Astrocyte (in vitro differentiated cells and primary cell): ENCODE measurements at places on chromosomes 1 and 21. TPM values are rescaled to one million over a fixed set of nuclear protein-coding genes. Genes with fewer than 3 reads are reported as not detected.

DNA sequence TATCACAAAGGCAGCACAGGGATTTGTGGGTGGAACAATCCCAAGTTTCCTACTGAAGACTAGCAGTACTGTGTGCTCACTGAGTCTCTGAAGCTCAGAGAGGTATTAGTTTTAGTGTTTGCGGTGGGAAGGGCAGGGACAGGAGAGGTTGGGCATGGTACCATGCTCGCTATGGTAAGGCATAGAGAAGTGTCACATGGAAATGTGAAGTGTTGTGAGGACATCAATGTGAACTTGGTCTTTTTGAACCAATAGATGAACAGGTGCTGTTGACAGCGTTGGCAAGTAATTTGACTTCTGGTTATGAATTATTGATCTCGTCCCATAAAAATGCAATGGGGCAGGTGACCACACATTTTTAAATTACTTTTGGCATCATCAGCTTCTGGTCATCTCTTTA is 55.8 kb upstream of the ADAMTS1 start:
- H3K4me3 ChIP-seq = no peak overlapping the region
- H3K27me3 ChIP-seq = no peaks in the 10 kb centered on the region
- no peaks in the 10 kb centered on the region for H3K36me3 ChIP-seq

GRCh38 chr1:20974069-20974468 is 187.0 kb upstream of the HP1BP3 start:
- peaks cover 19% of the 10 kb centered on the region for H3K36me3 ChIP-seq
- DNase-seq = peak; percentile 41
- no peaks in the 10 kb centered on the region for H3K27me3 ChIP-seq
- H3K4me1 ChIP-seq = no peaks in the 10 kb centered on the region
- no peak overlapping the region for H3K4me3 ChIP-seq

DNA sequence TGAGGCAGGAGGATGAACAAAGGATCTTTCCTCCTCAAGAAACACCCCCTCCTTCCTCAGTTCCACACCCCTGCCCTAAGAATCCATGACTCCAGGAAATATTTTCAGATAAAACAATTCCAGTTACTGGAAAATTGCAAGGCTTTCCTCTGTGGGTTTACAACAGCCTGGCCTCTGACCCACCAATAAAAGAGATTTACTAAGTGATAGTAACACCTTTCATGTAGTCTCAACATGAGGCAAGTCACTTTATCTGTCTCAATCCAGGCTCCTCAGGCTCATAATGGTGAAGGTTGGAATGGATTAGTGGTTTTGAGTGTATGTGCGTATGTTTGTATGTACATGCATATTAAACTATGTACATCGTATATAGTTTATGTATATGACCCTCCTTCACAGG is 71.4 kb upstream of the PPP2R5A start:
- no peaks in the 10 kb centered on the region for H3K27me3 ChIP-seq
- no peak overlapping the region for H3K27ac ChIP-seq
- H3K4me1 ChIP-seq = peaks cover 3% of the 10 kb centered on the region
- no peaks in the 10 kb centered on the region for H3K36me3 ChIP-seq
- DNase-seq = no peak

- H3K36me3 ChIP-seq = peaks cover 6% of the 10 kb centered on the region
- peak; percentile 86 for DNase-seq
- no peaks in the 10 kb centered on the region for H3K27me3 ChIP-seq
- no peak overlapping the region for H3K4me3 ChIP-seq
These were observed 42.0 kb upstream of the UBE2U start for GRCh38 chr1:64161357-64161941.

The NADK gene
- 83.7 and 87.6 TPM in 2 replicates for total RNA-seq

GRCh38 chr1:185193756-185194155 is 36.8 kb downstream of the SWT1 start:
- no peak for DNase-seq
- H3K27ac ChIP-seq = no peak overlapping the region
- H3K36me3 ChIP-seq = no peaks in the 10 kb centered on the region
- no peaks in the 10 kb centered on the region for H3K27me3 ChIP-seq
- H3K4me1 ChIP-seq = no peaks in the 10 kb centered on the region

The DNALI1 gene
- 7.2 and 9.6 TPM in 2 replicates for total RNA-seq

The KCNE2 gene
- 0.27 TPM in 1 of 2 replicates, not detected in the other for total RNA-seq

DNA sequence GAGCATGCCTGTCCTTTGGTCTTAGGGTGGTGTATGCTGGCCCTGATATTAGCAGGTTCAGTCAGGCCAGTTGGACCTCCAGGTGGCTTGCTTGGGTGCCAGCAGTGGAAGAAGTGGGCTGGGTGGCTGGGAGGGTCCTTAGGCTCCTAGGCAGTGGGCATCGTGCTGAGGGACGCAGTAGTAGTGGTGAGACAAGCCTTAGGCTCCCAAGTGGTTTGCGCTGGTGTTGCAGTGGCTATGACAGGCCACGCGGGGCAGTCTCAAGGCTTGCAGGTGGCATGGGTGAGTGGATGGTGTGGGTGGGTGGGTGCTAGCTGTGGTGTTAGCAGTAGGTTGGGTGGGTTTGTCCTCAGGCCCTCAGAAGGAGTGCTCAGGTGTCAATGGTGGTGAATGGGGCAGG is 162.3 kb downstream of the FMN2 start:
- no peak overlapping the region for H3K27ac ChIP-seq
- peaks cover 8% of the 10 kb centered on the region for H3K4me1 ChIP-seq
- no peaks in the 10 kb centered on the region for H3K36me3 ChIP-seq
- no peaks in the 10 kb centered on the region for H3K27me3 ChIP-seq
- no peak for DNase-seq

The OR6K2 gene
- not detected in 2 replicates for total RNA-seq
